Activated CD8-positive, alpha-beta memory T cell treated with anti-CD3 and anti-CD28 coated beads, Interleukin-2, amount 10 ng/mL, durations not matched to agents 7 days and 5 days (primary cell): ENCODE measurements at places on chromosomes 12 and 14. TPM values are rescaled to one million over a fixed set of nuclear protein-coding genes. Genes with fewer than 3 reads are reported as not detected.

GRCh38 chr12:5509557-5509956, 77.6 kb downstream of the NTF3 start:
- H3K4me3 ChIP-seq, result no peak overlapping the region
- H3K27ac ChIP-seq, result no peak overlapping the region
- H3K27me3 ChIP-seq, result no peaks in the 10 kb centered on the region
- DNase-seq, result no peak
- no peaks in the 10 kb centered on the region for H3K4me1 ChIP-seq

Gene OTX2
- not detected for total RNA-seq

Gene B3GNT4
- total RNA-seq, result 0.19 TPM

Gene WNT1
- 1.2 TPM for total RNA-seq

DNA sequence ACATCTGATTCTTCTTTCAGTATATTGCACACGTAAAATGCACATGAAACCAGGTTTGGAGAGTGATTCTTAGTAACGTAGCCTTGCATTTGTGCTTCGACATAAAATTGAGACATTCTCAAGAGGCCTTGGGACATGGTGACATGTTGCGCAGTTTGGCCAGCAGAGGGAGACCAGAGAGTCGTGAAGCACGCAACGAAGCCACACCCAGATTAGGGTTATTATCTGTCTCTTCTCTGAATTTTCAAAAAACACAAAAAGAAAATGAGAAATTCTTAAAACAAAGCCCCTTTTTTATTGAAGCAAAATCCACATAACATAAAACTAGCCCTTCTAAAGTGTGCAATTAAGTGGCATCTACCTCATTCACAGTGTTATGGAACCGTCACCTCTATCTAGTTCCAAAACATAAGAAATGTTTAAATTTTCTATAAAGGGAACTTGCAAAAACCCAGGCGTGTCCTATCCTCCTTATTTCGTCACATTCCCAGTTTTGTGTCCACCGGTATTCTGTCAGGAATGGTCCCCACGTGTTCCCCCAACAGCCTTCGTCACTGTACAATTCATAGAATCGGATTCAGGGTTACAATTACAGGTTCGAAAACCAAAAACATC, 108.8 kb upstream of the ATF7IP start:
- H3K27me3 ChIP-seq, result no peaks in the 10 kb centered on the region
- H3K4me1 ChIP-seq, result peaks cover 49% of the 10 kb centered on the region
- peak; percentile 89 for DNase-seq
- H3K27ac ChIP-seq, result peak overlapping the region; percentile 100
- H3K4me3 ChIP-seq, result peak overlapping the region; percentile 64

Gene TCL1A
- not detected for total RNA-seq

DNA sequence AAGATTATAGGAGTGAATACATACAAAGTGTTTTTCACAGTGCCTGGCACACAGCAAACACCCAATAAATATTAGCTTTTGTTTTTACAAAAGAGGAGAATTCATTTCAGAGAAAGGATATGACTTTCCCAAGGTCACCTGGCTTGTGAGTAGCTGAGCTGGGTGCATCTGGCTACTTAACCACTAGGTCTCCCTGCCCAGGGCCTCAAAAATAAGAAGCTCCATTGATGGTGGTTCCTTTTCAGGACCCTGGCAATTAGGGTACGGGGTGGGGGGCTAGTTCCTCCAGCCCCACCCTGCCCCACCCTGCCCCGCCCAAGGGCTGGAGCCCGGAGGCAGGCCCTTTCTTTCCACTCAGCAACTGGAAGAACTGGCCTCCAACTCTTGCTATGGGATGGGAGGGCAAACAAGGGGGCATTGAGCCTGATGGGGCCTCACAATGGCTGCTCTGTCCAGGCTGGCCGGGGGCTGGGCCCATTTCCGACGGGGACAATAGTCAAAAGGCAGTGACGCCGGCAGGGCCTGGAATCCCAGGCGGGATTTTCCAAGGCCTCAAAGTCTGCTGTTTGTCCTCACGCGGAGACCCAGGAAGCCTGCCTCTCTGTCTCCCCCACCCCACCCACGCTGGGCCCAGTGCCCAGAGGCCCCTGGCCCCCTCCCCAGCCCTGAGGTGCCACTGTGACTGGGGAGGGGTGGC, 8.2 kb upstream of the ATG101 start:
- H3K4me3 ChIP-seq, result no peak overlapping the region
- no peak for DNase-seq
- peaks cover 9% of the 10 kb centered on the region for H3K4me1 ChIP-seq
- H3K36me3 ChIP-seq, result no peaks in the 10 kb centered on the region

DNA sequence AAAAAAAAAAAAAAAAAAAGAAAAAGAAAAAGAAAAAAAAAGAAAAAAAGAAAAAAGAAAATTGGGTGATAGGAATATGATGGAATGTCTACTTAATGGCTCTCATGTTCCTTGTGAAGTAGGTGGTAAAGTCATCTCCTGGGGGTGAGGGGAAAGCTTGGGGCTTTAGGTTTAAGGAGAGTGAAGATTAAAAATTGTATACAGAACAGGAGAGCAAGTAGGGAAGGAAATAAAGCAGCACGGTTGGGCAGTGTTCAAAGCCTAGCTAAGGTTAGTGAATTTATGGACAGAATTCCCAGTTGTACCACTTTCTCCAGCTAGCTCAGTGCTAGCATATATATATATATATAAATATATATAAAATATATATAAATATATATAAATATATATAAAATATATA, 40.0 kb upstream of the SLC2A13 start:
- DNase-seq, result no peak
- H3K27ac ChIP-seq, result no peak overlapping the region
- no peak overlapping the region for H3K4me3 ChIP-seq

Gene RNASE1
- not detected for total RNA-seq

DNA sequence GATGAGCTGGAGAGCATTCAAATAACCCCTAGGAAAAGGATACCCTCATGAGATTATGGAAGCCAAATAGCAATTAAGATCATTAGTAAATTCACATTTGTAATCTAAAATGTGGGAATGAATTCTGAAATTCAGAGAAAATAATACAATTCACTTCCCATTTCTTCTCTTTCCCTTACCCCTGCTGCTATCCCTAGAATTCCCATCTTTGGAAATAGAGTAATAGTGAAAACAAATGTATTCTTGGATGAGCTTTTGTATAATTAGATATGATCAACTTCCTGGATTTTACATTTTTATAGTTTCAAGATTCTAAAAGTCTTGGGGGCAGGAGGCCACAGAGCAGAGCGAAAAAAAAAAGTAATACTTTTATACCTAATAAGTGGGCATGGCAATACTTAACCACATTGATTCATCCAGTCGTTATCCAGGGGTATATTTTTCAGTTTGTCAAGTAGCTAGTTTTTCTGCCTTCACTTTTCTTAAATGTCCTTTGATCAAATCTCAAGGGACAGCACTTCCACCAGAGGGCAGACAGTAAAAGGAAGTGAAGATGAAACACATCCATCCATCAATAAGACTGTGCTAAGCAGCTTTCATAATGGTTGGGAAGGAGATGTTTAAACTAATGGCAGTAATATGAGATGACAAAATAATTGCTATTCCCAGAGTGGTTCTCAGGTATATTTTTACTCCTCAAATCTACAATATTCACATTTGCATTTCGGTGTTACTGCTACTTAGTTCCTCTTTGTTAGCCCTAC, 401.3 kb downstream of the DIO2 start:
- no peaks in the 10 kb centered on the region for H3K36me3 ChIP-seq
- no peaks in the 10 kb centered on the region for H3K4me1 ChIP-seq
- H3K27ac ChIP-seq, result no peak overlapping the region
- no peak overlapping the region for H3K4me3 ChIP-seq

GRCh38 chr14:57712102-57712501, 153.8 kb downstream of the SLC35F4 start:
- no peaks in the 10 kb centered on the region for H3K4me1 ChIP-seq
- no peaks in the 10 kb centered on the region for H3K27me3 ChIP-seq
- no peak for DNase-seq
- no peak overlapping the region for H3K4me3 ChIP-seq
- no peaks in the 10 kb centered on the region for H3K36me3 ChIP-seq

Gene RPGRIP1
- not detected for total RNA-seq

Gene MSI1
- 0.07 TPM for total RNA-seq

GRCh38 chr14:60184146-60184904, 19.1 kb upstream of the DHRS7 start:
- H3K4me1 ChIP-seq, result peaks cover 13% of the 10 kb centered on the region
- peak overlapping the region; percentile 67 for H3K4me3 ChIP-seq
- no peaks in the 10 kb centered on the region for H3K36me3 ChIP-seq
- DNase-seq, result no peak
- peak overlapping the region; percentile 73 for H3K27ac ChIP-seq

DNA sequence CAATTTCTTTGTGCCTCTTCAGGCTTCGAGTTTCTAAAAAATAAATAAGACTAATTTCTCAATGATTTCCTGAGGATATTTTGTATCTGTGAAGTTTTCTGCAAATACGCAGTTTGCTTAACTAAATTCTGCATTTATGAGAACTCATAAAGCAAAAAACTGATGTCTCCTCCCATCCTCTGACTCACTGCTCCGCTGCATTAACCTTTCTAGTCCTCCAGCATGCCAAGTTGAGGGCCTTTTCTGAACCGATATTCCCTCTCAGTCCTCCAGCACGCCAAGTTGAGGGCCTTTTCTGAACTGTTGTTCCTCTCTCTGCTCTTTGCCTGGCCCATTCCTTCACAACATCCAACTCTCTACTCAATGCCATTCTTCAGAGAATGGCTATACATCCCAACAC, 3.2 kb downstream of the IPO8 start:
- no peak overlapping the region for H3K4me3 ChIP-seq
- peaks cover 16% of the 10 kb centered on the region for H3K36me3 ChIP-seq
- H3K27ac ChIP-seq, result no peak overlapping the region
- no peak for DNase-seq

- H3K4me1 ChIP-seq, result peaks cover 28% of the 10 kb centered on the region
- DNase-seq, result no peak
- no peaks in the 10 kb centered on the region for H3K36me3 ChIP-seq
- no peak overlapping the region for H3K27ac ChIP-seq
Measured at GRCh38 chr12:116882742-116883141, 1.5 kb upstream of the HRK start.

GRCh38 chr12:2456122-2456812, 338.5 kb upstream of the FKBP4 start:
- H3K36me3 ChIP-seq, result no peaks in the 10 kb centered on the region
- no peak overlapping the region for H3K4me3 ChIP-seq
- no peak overlapping the region for H3K27ac ChIP-seq
- no peaks in the 10 kb centered on the region for H3K4me1 ChIP-seq
- DNase-seq, result no peak
- H3K27me3 ChIP-seq, result no peaks in the 10 kb centered on the region

Gene CMA1
- not detected for total RNA-seq

DNA sequence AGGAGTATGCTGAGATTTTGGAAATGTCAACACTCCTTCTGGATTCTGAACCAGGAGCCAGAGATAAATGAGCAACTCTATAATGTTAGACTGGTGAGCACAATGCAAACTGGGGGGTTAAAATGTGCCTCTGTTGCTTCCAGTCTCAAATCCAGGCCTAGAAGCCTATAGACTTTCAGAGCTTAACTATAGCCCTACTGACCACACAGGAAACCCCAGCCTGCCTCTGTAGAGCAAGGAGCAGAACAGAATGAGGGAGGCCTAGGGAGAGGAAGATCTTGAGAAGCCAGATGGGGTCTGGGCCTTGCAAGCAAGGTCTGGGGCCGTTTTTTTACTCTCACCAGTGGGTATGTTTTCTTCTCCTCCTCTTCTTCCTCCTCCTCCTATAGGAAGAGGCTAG, 225.4 kb upstream of the KITLG start:
- no peak overlapping the region for H3K4me3 ChIP-seq
- no peak overlapping the region for H3K27ac ChIP-seq
- H3K27me3 ChIP-seq, result no peaks in the 10 kb centered on the region

Gene CLEC4D
- not detected for total RNA-seq

- H3K36me3 ChIP-seq, result peaks cover 25% of the 10 kb centered on the region
- peaks cover 5% of the 10 kb centered on the region for H3K4me1 ChIP-seq
- H3K27ac ChIP-seq, result no peak overlapping the region
- no peak for DNase-seq
- no peak overlapping the region for H3K4me3 ChIP-seq
- no peaks in the 10 kb centered on the region for H3K27me3 ChIP-seq
Measured at GRCh38 chr12:112466011-112466422, 47.3 kb downstream of the PTPN11 start.

DNA sequence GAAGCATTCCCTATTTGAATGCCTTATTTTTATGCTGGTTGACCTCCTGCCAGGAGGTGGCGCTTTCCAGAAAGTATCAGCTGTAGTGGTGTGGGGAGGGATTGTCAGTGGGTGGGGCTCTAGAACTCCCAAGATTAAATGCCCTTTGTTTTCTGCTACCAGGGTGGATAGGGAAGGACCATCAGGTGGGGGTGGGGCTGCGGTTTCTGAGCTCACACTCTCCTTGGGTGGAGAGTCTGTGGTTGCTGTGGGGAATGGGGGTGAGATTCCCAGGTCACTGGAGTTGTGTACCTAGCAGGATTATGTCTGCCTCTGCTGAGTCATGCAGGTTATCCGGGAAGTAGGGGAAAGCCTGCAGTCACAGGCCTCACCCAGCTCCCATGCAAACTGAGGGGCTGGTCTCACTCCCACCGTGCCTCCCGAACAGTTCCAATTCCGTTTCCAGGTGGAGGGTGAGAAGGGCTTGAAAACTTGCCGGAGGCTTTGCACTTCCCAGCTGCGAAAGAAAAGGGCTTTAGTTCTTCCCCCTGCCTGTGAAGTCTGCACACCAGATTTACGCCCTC, 68.3 kb downstream of the ALG10B start:
- no peaks in the 10 kb centered on the region for H3K27me3 ChIP-seq
- no peak for DNase-seq
- no peaks in the 10 kb centered on the region for H3K36me3 ChIP-seq
- no peaks in the 10 kb centered on the region for H3K4me1 ChIP-seq
- no peak overlapping the region for H3K27ac ChIP-seq

- H3K4me3 ChIP-seq, result peak overlapping the region; percentile 31
- no peaks in the 10 kb centered on the region for H3K27me3 ChIP-seq
- peaks cover 75% of the 10 kb centered on the region for H3K4me1 ChIP-seq
- peak overlapping the region; percentile 90 for H3K27ac ChIP-seq
Measured at GRCh38 chr12:108691998-108692808, 39.1 kb downstream of the CORO1C start.

GRCh38 chr14:105859717-105860614, 333.6 kb downstream of the TMEM121 start:
- peaks cover under 1% of the 10 kb centered on the region for H3K36me3 ChIP-seq
- peaks cover 70% of the 10 kb centered on the region for H3K4me1 ChIP-seq
- peak overlapping the region; percentile 95 for H3K27ac ChIP-seq
- peak overlapping the region; percentile 59 for H3K4me3 ChIP-seq

Gene PPFIBP1
- 23.2 TPM for total RNA-seq

Gene ZFYVE26
- 25.3 TPM for total RNA-seq

GRCh38 chr12:10701131-10701681, 21.9 kb downstream of the YBX3 start:
- peaks cover 21% of the 10 kb centered on the region for H3K4me1 ChIP-seq
- no peaks in the 10 kb centered on the region for H3K27me3 ChIP-seq
- H3K36me3 ChIP-seq, result peaks cover 60% of the 10 kb centered on the region
- H3K4me3 ChIP-seq, result peak overlapping the region; percentile 58

- H3K27ac ChIP-seq, result no peak overlapping the region
- H3K36me3 ChIP-seq, result peaks cover 12% of the 10 kb centered on the region
- no peak for DNase-seq
- H3K27me3 ChIP-seq, result no peaks in the 10 kb centered on the region
- H3K4me1 ChIP-seq, result peaks cover 32% of the 10 kb centered on the region
Measured at GRCh38 chr14:95483309-95484165, 32.9 kb downstream of the SYNE3 start.

- peaks cover 7% of the 10 kb centered on the region for H3K36me3 ChIP-seq
- H3K27me3 ChIP-seq, result no peaks in the 10 kb centered on the region
- no peak overlapping the region for H3K27ac ChIP-seq
- H3K4me3 ChIP-seq, result no peak overlapping the region
- H3K4me1 ChIP-seq, result peaks cover 5% of the 10 kb centered on the region
Measured at GRCh38 chr12:119649202-119649808, 18.6 kb upstream of the PRKAB1 start.

Gene TSPAN19
- total RNA-seq, result not detected

- peaks cover 4% of the 10 kb centered on the region for H3K4me1 ChIP-seq
- no peak overlapping the region for H3K27ac ChIP-seq
Measured at GRCh38 chr14:69005432-69006148, 26.5 kb upstream of the ACTN1 start.

Gene LHX5
- not detected for total RNA-seq
